Fibroblast of skin of left quadriceps (primary cell): ENCODE measurements at places on chromosomes 3 and 15.

GRCh38 chr3:178083906-178084866 is 452.1 kb upstream of the KCNMB2 start:
- DNase-seq, result no peak

DNA sequence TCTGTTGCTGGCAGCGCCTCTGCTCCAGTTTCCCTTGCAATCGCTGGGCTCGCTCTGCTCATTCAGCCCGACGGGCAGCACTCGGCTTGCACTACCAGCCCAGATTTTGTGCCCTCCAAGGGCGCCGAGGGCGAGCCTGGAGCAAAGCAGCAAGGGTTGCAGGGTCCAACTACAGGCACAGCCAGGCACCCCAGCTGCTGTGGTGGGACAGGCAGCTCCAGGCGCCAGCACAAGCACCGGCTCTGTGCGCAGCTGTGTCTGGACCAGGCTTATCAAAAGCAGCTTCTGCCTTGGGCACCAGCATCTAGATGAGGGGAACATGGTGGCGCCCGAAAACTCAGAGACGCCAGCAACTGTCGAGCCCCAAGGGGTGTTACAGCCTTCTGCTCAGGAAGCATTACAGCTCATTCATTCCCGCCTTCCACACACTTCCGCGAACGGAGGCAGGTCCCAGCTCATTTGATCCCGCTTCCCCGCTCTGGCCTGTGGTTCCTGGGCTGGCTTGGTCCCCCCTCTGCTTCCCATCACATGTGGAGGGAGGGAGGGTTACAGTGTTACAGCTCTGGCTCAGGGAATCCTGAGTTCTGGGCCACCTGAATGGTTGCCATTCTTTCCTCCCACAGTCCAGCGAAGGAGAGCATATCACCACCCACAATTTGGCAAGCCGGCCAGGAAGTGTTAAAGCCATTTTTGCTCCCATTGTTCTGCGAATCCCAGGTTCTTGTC is 409.9 kb upstream of the ALCAM start:
- DNase-seq, result no peak

DNA sequence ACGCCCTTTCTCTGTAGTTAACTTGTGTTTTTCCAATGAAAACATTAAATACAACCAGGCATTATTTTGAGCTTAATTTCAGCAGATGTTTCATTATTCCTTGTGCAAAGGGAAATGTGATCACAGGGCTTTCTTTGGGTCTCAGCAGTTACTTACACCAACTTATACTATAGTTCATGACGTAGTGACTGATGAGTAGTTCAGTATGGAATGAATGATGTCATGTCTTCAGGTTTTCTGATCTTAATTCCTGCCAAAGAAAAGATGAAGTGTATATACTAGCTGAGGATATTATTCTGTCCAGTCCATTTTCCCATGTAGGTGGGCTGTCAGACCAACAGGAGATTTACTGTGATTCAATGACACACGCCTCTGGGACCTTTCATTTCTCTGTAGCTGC is 61.3 kb downstream of the MYRIP start:
- DNase-seq, result no peak

DNA sequence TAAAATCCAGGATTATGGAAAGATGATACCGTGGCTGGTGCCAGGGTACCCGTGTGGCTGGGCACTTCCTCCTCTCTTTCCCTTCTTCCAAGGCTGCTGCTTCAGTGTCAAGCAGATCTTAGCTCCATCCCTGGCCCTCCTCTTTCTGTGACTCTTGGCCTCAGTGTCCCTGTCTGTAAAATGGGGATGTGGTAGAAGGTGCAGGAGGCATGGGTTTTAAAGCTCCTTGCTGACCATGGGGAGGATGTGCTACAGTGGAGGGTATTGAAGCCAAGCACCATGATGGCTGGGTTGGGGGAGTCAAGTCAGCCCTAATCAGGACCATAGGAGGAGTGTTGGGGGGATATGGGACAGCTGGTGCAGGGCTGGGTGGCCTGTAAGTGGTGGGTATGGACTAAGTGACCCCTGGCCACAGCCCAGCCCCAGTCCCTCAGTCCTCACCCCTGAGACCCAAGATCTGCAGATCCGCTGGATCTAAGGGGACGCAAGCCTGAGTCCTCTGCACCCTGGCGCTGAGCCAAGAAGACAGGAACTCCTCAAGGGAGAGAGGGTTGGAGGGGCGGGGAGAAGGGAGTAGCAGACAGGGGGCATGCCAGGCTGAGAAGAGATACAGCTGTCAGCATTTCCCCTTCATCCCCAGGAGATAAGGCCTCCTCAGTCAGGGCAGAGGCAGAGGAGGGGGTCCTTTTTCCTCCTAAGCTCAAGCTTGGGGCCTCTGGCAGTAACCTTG is 12.0 kb downstream of the PTH1R start:
- DNase-seq, result no peak

GRCh38 chr3:151377768-151378385 is 6.7 kb downstream of the P2RY12 start:
- DNase-seq, result no peak

GRCh38 chr3:13032206-13032605 is 41.0 kb downstream of the IQSEC1 start:
- DNase-seq, result no peak

GRCh38 chr3:63943678-63944077 is 31.5 kb upstream of the SCAANT1 start:
- no peak for DNase-seq
